ENCODE measurements at places on chromosomes 5 and 9.

DNA sequence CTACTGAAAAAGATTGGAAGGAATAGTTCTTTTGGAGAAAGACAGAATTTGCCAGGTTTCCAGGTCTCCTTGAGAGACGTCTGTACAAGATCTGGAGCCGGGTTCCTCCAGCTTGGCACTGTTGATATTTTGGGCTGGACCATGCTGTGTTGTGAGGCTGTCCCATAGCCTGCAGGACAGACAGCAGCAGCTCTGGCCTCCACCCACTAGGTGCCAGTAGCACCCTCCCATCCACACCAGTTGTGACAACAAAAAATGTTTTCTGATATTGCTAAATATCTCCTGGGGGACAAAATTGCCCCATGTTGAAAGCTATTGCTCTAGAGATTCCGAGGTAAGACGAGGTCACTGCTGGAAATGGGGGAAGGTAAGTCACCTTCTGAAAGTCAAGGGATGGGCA, 287.7 kb upstream of the DAP start:
- no peak for DNase-seq

GRCh38 chr9:81976351-81976750, 12.2 kb upstream of the SPATA31D1 start:
- DNase-seq, result no peak

DNA sequence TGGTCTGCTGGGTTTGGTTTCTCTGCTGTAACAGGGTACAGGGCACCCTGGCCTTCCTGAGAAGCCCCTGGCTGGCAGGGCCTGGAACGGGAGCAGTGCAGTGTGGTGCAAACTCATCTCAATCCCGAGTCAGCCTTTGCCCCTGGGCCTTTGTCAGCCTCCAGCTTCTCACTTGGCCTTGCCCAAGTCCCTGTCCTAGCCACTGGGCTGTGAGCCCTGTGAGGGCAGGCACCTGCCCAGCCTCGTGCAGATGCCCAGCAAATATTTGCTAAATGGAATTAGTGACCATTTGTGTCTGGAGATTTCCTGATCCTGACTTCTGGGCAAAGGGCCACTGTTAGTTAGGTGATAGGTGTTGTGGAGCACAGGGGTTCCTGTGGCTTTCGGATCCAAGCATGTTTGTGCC, 13.0 kb downstream of the RGS3 start:
- DNase-seq, result no peak

GRCh38 chr9:133207540-133208170, 1.4 kb downstream of the OBP2B start:
- DNase-seq, result no peak

DNA sequence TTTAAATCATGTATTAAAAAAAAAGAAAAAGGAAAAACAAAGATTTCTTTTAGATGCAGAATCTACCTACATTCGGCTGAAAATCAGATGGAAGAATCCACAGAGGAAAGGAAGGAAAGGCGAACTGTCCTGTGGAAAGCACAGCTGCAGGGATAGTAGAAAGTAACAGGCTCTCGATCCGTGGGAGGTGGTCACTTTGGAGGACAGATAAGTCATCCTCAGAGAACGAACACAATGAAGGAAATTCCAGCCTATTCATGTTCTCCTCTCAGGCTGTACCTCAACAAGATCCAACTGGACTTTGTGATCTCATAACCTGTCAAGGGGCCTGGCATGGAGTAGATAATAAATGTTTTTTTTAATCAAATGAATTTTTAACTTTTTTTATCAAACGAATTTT, 72.8 kb downstream of the NR6A1 start:
- DNase-seq, result no peak
